ENCODE measurements at places on chromosomes 7 and 10. TPM values are rescaled to one million over a fixed set of nuclear protein-coding genes. Genes with fewer than 3 reads are reported as not detected.
A peak's percentile ranks its signal among the peaks of the same experiment; 100 is the strongest.

GRCh38 chr10:43174969-43175368 is 36.7 kb downstream of the CSGALNACT2 start:
- DNase-seq: no peak

- no peak for DNase-seq
These were observed 15.0 kb upstream of the FAM24B start for GRCh38 chr10:122894261-122894944.

DNA sequence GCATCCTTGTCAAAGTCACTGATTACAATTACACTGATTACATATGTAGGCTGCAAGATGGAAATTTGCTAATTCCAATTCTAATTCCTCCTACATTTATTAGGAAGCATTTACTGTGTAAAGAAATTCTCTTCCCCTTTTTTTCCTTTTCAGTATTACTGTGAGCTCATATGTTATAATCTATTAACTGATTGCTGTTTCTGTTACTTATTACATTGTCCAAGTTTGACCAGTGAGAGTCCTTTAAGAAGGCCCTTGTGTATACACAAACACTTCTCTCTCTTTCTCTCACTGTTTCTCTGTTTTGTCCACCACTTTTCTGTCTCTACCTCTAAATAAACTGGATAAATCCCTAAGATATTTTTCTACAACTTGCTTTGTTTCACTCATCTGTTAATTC is 31.5 kb downstream of the PHF14 start:
- DNase-seq: no peak

DNA sequence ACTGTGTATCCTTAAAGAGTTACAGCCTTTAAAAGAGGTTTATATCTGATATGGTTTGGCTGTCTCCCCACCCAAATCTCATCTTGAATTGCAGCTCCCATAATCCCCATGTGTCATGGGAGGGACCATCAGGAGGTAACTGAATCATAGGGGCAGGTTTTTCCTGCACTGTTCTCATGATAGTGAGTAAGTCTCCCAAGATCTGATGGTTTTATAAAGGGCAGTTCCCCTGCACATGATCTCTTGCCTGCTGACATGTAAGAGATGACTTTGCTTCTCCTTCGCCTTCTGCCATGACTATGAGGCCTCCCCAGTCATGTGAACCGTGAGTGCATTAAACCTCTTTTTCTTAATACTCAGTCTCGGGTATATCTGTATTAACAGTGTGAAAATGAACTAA is 9.7 kb downstream of the RTKN2 start:
- DNase-seq: no peak

GRCh38 chr7:29565634-29565981 is 2.0 kb downstream of the PRR15 start:
- no peak for DNase-seq

GRCh38 chr7:130719541-130719940 is 14.5 kb downstream of the KLF14 start:
- peak; percentile 25 for DNase-seq

- DNase-seq: peak; percentile 86
These were observed 154.8 kb upstream of the PRR15 start for GRCh38 chr7:29408841-29409243.

DNA sequence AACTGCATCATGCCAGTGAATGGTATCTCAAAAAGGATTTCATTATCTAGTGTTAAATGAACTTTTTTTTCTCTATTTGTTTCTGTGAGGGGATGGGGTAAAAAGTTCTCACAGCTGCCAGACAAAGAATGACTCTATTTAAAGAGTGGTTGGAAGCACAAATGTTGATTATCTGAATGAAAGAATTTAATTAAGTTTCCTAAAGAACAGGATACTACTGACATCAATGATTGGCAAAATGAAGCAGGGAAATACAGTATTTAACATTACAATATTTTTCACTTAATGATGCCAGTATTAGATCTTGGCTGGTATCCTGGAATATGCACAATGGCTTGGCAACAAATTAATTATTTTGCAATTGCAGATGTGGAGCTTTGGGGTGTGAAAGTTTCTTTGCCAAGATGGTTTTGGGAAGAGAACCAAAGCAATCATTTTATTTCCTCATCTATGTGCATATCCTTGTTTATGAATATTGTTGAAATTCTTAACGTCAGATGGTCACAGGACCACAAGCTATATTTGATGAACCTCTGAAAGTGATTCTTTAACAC is 336.8 kb downstream of the ARL4A start:
- no peak for DNase-seq

GRCh38 chr10:13340626-13341376 is 7.3 kb downstream of the SEPHS1 start:
- no peak for DNase-seq

DNA sequence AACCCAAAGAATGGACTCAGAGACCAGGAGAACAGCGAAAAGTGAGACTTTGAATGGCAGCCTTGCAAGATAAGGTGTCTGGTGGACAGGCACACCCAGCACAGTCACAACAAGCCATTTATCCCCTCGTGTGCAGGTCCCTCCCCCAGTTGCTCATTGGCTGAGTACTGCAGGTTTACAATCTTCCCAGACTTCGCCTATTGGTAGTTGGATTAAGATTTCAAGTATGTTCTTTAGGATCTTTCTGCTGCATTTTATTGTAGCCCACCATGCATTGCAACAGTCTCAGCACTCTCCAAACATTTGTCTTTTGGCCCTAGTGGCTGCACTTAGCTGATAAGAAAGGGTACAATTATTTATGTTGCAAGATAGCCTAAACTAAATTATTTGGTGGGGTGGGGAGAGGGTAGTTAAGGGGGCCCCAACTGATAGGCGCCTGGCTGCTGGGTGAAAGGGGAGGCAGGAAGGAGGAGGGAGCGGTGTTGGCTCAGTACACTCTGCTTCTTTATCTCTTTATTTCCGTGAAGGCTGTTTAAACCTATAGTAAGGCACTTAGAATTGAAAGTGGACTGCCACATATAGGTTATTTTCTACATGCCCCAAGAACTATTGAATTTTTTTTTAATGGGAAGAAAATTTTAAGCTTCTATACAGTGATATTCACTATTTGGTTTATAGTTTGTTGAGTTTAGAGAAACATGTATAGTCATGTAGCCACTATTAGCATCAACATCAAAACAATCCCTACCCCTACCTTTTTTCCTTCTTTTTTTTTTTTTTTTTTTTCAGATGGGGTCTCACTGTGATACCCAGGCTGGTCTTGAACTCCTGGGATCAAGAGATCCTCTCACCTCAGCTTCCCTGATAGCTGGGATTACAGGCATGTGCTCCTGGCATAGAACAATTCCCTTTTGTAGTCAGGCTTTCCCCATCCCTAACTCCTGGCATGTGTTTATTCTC is 54.2 kb downstream of the GUSB start:
- DNase-seq: peak; percentile 16

- DNase-seq: peak; percentile 46
These were observed 39.0 kb downstream of the MYL10 start for GRCh38 chr7:101589976-101590662.

GRCh38 chr7:151963895-151964870 is 7.9 kb downstream of the GALNTL5 start:
- DNase-seq: no peak

DNA sequence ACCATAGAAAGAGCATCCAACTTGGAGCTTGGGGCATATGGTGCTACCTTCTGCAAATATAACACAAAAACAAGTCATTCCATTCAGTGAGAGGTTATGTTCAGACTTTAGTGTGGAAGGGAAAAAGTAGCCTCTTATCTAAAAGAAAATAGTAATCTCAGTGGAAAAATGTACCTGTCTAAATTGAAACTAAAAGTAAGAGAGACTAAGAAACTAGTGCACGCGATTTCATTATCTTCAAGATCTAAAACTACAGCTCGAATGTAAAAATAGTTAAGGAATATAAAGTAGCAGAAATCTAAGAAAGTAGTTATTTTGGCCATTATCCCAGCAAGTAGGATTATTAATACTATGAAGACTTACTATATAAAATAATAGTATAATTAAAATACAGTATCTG is 233.0 kb upstream of the PPP1R3A start:
- no peak for DNase-seq

GRCh38 chr10:56383806-56384205 is 22.7 kb upstream of the ZWINT start:
- DNase-seq: no peak

DNA sequence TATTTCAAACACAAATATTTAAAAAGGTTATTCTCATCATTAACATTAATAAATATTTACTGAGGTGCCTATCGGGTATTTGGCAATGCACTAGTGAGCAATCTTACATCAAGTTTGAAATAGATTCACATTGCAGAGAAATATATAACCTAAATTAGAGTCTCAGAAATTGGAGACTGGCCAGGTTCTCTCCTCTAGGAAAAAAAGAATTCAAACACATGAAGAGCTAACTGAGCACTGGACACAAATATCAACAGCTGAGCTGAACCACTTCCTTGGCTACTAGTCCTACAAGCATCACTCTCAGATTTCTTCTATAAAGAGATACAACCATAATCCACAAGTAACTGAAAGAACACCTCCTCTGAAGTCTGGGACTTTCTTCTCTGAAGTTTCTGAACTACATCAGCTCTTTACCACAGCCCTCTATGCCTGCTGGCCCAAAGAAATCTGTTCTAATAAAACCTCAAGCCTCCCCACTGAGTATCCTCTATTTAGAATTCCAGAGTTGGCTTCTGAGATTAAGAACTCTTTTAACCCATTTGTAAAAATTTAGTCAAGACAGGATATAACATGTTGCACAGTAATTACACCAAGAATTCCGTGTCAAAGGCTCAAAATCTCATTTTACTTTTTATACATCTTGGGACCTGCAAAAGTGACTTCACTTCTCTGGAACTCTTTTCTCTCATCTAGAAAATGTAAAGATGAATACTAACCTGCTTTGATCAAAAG is 45.2 kb downstream of the MTERF1 start:
- DNase-seq: no peak

- DNase-seq: no peak
These were observed 2.3 kb upstream of the HOXA13 start for GRCh38 chr7:27202018-27202861.

- no peak for DNase-seq
These were observed 591.6 kb upstream of the PFKP start for GRCh38 chr10:2475711-2476217.

DNA sequence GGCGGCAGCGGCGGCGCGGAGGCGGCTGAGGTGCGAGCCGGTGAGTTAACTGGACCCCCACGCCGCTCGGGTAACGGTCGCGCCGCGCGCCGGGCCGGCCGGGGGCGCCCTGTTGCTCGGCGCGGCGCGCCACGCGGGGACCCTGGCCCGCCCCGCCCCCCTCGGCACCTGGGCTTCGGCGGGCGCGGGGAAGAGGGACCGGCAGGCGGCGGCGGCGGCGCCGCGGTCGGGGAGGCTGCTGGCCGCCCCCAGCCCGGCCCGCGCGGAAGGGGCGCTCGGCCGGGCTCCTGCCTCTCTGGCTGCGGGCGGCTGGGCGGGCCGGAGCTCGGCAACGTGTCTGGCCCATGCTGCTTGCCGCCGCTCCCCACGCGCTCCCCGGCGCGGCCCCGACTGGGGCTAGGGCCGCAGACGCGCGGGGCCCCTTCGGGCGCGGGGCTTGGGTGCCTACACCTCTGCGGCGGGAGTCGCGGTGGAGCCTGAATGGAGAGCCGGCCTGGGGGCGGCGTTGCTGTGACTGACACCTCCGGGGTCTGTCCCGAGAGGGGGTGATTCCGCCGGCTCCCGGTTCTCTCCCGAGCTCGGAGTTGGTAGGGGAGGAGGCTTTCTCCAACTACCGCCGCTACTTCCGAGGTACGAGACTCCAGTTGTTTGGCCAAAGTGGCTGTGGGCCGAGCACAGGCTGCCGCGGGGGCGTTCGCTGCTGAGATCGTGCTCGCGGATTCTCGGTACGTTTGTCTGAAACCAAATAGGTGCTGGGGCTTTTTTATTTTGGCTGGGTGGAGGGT is 494 bp downstream of the PALS2 start:
- peak; percentile 78 for DNase-seq

DNA sequence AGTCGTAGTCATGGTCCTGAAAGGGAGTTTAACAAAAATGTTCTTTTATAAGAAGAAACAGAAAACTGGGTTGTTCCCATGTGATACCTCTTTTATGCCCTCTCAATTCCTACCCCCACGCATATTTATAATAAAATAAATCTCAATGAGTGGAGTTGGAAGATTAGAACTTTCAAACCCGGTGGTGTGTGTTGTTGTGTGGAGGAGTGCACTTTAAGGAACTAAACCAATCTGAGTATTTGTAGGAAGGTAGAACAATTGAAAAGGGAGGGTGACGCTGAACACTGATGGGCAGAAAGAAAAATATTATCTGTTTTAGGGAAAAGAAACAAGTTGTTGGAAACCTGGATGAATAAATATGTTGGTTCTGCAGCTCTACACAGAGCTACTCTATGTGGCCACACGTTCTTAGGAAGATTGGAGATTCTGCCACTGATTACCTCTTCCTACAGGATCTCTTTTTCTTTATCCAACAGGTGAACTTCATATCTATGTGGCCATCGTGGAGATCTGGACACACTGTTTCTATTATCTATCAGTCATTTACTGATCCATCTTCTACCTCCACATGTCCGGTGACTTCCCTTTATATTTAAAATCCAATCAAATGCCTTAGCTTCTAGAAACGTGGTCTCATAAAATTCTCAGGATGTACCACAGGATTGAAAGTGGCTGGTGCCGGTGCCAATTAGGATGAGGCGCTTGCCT is 13.1 kb upstream of the GATA3 start:
- no peak for DNase-seq

GRCh38 chr7:67251986-67252558 is 255.4 kb downstream of the TYW1 start:
- no peak for DNase-seq

DNA sequence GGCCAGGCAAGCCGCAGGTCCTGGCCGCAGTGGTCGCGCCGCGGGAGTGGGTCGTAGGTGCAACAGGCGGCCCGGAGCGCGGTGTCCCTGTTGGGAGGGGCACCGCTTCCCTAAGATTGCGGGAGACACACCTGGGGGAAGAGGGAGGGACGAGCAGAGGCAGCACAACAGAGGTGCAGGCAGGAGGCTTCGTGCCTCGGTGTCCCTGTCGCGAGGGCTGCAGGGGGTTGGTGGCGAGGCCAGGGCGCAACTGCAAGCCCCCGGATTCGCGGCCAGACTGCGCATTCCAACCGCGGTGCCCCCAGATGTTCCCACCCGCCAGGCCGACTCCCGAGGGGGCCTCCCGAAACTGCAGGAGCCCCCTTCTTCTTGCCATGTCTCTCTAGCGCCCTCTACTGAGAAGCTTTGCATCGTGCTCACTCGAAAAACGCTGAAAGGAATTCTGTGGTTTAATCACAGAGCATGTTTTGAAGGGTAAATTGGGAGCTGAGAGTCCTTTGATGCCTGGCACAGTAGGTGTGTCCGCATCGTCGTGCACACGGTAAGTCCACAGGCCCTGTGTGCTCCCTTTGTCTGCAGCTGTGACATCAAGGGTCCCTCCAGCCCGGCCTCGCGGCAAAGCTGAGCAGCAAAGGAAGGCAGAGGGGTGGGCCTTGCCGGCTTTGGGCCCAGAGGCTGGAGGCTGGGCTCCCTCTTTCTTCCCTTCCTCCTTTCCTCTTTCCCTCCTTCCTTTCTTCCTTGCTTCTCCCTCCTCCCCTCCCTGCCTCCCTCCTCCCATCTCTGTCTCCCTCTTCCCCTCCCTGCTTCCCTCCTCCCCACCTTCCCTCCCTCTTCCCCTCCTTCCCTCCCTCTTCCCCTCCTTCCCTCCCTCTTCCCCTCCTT is 6.2 kb upstream of the MBL2 start:
- DNase-seq: peak; percentile 12

Gene AGAP5
- 1.8 TPM for total RNA-seq

Gene MBL2
- not detected for total RNA-seq

Gene SPDYE5
- total RNA-seq: not detected

Gene PLAU
- total RNA-seq: 159 TPM

Gene MUC3A
- total RNA-seq: not detected

Gene STAG3
- total RNA-seq: 0.77 TPM

Gene TMEM213
- not detected for total RNA-seq

Gene CPEB3
- 0.46 TPM for total RNA-seq

Gene UFSP1
- 6.1 TPM for total RNA-seq

Gene FAM25G
- total RNA-seq: not detected

Gene NYAP1
- not detected for total RNA-seq

Gene SLC18A2
- not detected for total RNA-seq

All from Daoy (cell line).